ENCODE measurements at places on chromosomes 5 and 9. TPM values are rescaled to one million over a fixed set of nuclear protein-coding genes. Genes with fewer than 3 reads are reported as not detected.

The BASP1 gene
- total RNA-seq: 2.4 TPM

The SAXO1 gene
- total RNA-seq: not detected

The SPATA31D4 gene
- total RNA-seq: not detected

The ARL14EPL gene
- total RNA-seq: under 0.01 TPM

The IER5L gene
- 20.4 TPM for total RNA-seq

The PKD2L2 gene
- not detected for total RNA-seq

The TNFSF8 gene
- total RNA-seq: not detected

The NOTCH1 gene
- total RNA-seq: 76.9 TPM

The FAM153A gene
- not detected for total RNA-seq

The MARVELD2 gene
- 2.0 TPM for total RNA-seq

The FCN2 gene
- not detected for total RNA-seq

The RANBP3L gene
- under 0.01 TPM for total RNA-seq

The TRPM6 gene
- 0.22 TPM for total RNA-seq

The CCDC152 gene
- under 0.01 TPM for total RNA-seq

The PTGDS gene
- total RNA-seq: 0.22 TPM

The SMIM3 gene
- total RNA-seq: 3.3 TPM

The ADAMTS12 gene
- 3.2 TPM for total RNA-seq

The SREK1IP1 gene
- 12.3 TPM for total RNA-seq

The CKMT2 gene
- 0.20 TPM for total RNA-seq

The MAMDC2 gene
- total RNA-seq: 2.6 TPM

The PTGES gene
- 0.44 TPM for total RNA-seq

The PNPLA7 gene
- total RNA-seq: 0.44 TPM

The OR13D1 gene
- total RNA-seq: not detected

The TMC1 gene
- total RNA-seq: 0.22 TPM

The GRK6 gene
- total RNA-seq: 14.7 TPM

The WNT8A gene
- not detected for total RNA-seq

The DBH gene
- total RNA-seq: not detected

The ST6GALNAC4 gene
- 26.6 TPM for total RNA-seq

The TEX48 gene
- total RNA-seq: not detected

The MARCOL gene
- total RNA-seq: not detected

The LCN15 gene
- total RNA-seq: 0.22 TPM

The PCDHB11 gene
- total RNA-seq: 0.44 TPM

The GRIA1 gene
- not detected for total RNA-seq

The PHYHD1 gene
- total RNA-seq: 0.20 TPM

The PCDHA7 gene
- 0.22 TPM for total RNA-seq

The CA9 gene
- 0.22 TPM for total RNA-seq

The GFPT2 gene
- total RNA-seq: 0.79 TPM

The TAS2R1 gene
- total RNA-seq: not detected

The PCDHB9 gene
- total RNA-seq: 0.40 TPM

The TGFBR1 gene
- 13.5 TPM for total RNA-seq

The COMMD10 gene
- 39.3 TPM for total RNA-seq

The KIAA0825 gene
- total RNA-seq: 0.44 TPM

The KIAA1958 gene
- 0.65 TPM for total RNA-seq

The ALDOB gene
- total RNA-seq: 0.20 TPM

Data from lung microvascular endothelial cell (primary cell).